ENCODE measurements at places on chromosomes 12 and 14. TPM values are rescaled to one million over a fixed set of nuclear protein-coding genes. Genes with fewer than 3 reads are reported as not detected.

SIRT4 gene
- 0.90 TPM for total RNA-seq

VWF gene
- 0.07 TPM for total RNA-seq

LHX5 gene
- total RNA-seq = not detected

ADAM20 gene
- not detected for total RNA-seq

TSFM gene
- 77.1 TPM for total RNA-seq

KLRB1 gene
- not detected for total RNA-seq

PLEKHG7 gene
- total RNA-seq = not detected

HHIPL1 gene
- total RNA-seq = 0.20 TPM

MIP gene
- total RNA-seq = not detected

SLC16A7 gene
- 0.12 TPM for total RNA-seq

RAD52 gene
- 9.9 TPM for total RNA-seq

GPR84 gene
- 0.11 TPM for total RNA-seq

TMPRSS12 gene
- not detected for total RNA-seq

PIWIL1 gene
- total RNA-seq = not detected

LRRC9 gene
- not detected for total RNA-seq

LRRK2 gene
- total RNA-seq = 1.7 TPM

SLC5A8 gene
- not detected for total RNA-seq

KRT75 gene
- total RNA-seq = 0.08 TPM

SNRPF gene
- total RNA-seq = 117 TPM

CMTM5 gene
- not detected for total RNA-seq

ANGEL1 gene
- 8.0 TPM for total RNA-seq

AMN1 gene
- 10.4 TPM for total RNA-seq

CD163 gene
- not detected for total RNA-seq

SLC35F4 gene
- not detected for total RNA-seq

SPRYD4 gene
- total RNA-seq = 1.7 TPM

APPL2 gene
- 24.1 TPM for total RNA-seq

ANO4 gene
- total RNA-seq = 0.07 TPM

MMP19 gene
- total RNA-seq = 0.62 TPM

CDK17 gene
- 18.0 TPM for total RNA-seq
